ENCODE measurements at places on chromosomes 7 and 10.

DNA sequence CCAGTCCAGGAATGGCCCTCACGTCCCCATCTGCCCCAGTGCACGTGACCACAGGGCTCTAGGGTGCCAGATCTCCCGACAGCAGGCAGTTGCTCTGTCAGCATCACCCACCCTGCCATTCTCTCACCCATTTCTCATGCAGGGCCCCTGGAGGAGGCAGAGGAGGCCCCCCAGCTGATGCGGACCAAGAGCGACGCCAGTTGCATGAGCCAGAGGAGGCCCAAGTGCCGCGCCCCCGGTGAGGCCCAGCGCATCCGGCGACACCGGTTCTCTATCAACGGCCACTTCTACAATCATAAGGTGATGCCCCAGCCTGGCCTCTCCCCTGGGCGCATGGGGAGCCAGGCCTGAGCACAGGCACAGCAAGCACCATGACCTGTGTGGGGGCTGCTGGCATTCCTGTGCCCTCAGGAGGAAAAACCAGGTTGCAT is 6.1 kb upstream of the DEPP1 start:
- DNase-seq = no peak

DNA sequence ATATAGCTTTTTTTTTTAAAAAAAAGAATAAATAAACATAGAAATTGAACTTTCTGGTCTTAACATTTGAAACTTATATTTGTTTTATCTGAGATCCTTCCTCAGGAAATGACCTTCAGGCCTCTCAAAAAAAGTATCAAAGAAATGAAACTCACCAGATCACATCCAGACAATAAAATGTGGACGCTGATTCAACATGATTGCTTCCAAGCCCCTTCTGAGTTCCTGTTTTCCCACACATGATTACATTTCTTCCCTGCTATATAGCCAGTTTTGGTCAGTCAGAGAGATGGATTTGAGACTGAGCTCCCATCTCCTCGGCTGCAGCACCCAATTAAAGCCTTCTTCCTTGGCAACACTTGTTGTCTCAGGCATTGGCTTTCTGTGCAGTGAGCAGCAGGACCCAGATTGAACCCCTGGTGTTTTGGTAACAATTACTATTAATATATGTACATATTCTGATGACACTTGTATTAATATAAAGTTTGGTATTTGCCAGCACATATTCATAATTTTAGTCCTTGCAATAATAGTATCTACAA is 21.8 kb upstream of the SVIL start:
- DNase-seq = no peak

GRCh38 chr7:82442492-82443035 is 1.0 kb downstream of the CACNA2D1 start:
- DNase-seq = no peak

DNA sequence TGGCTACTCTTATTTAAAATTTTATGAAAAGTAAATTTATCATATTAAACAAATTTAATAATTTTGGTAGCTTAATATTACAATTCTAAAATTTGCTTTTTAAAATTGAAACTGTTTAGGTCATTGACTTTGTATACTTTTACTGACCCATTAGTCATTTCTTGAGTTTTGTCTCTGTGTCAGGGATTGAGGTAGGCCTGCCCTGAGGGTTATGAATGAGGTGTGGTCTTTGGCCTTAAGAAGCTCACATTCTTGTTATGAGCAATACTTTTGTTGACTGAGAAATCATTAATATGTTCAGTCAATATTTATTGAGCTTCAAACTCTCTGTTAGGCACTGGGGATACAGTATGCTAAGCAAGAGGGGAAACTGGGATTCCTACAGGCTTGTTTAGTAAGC is 47.0 kb upstream of the RPA3 start:
- no peak for DNase-seq

All from stimulated activated CD8-positive, alpha-beta memory T cell treated with anti-CD3 and anti-CD28 coated beads, Interleukin-15, amount 100 ng/mL, for 1 hour (primary cell).